ENCODE measurements at places on chromosomes 1 and 21.

GRCh38 chr1:106956721-106957120, 99.8 kb upstream of the PRMT6 start:
- no peak for DNase-seq

DNA sequence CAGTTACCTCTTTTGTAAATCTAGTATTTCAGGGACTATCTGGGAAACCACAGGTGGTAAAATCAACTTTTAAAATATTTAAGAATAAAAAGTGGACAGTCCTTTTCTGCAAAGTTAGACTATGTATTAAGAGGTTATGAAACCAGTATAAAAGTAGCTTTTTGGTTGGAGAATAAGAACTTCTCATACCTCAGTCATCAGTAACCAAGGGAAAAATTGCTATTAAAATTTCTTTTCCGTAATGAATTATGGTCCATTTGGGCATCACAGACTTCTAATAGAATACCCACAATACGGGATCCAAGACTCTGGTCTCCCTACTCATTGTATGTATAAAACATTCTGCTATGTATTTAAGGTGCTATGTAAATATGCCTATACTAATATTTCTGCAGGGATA, 51.9 kb downstream of the ABL2 start:
- no peak for DNase-seq

DNA sequence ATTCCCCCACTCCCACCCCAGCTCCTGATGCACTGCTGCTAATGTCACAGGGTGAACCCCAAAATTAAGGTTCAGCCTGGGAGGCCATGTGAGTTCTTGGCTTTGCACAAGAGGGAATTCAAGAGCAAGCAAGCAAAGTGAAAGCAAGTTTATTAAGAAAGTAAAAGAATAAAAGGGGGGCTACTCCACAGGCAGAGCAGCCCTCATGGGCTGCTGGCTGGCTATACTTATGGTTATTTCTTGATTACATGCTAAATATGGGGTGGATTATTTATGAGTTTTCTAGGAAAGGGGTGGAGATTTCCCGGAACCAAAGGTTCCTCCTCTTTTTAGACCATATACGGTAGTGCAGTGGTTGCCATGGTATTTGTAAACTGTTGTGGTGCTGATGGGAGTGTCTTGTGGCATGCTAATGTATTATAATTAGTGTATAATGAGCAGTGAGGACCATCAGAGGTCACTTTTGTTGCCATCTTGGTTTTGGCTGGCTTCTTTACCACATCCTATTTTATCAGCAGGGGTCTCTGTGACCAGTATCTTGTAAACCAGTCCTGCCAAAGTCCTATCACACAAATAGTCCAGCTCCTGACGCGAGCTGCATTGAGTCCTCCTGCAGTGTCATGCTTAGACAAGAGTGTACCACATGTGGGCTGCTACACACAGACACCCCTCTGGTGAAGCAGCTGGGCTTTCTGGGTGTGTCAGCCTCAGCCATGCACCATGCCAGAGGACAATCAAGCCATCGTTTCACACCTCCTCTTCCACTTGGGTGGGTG, 46.4 kb upstream of the CSF1 start:
- no peak for DNase-seq

GRCh38 chr1:3631320-3632260, 6.8 kb downstream of the TPRG1L start:
- DNase-seq: peak; percentile 53

DNA sequence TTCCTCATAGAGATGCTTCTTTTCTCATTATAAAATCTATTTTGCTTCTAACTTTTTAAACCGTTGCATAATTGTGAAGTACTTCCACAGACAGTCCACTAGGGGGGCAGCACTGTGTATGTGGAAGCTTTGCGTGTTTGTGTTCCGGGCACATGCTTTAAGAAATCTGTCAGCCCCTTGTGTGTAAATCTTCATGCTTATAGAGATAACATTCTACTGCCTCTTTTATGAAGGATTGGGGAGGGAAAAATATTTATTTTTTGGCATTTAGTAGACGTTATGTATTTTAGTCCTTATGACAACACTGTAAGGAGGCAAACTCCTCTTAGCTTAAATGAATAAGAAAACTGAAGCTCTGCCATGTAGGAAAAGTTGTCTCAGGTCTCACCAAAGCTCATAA, 157.3 kb upstream of the PTGFR start:
- no peak for DNase-seq

GRCh38 chr1:109994654-109995053, 10.1 kb downstream of the AHCYL1 start:
- no peak for DNase-seq

All from posterior cingulate gyrus (tissue), 11 donors.